Fibroblast of skin of right biceps (primary cell): ENCODE measurements at places on chromosomes 2 and 18.

- DNase-seq = no peak
These were observed 49.1 kb downstream of the FASTKD2 start for GRCh38 chr2:206814498-206814897.

DNA sequence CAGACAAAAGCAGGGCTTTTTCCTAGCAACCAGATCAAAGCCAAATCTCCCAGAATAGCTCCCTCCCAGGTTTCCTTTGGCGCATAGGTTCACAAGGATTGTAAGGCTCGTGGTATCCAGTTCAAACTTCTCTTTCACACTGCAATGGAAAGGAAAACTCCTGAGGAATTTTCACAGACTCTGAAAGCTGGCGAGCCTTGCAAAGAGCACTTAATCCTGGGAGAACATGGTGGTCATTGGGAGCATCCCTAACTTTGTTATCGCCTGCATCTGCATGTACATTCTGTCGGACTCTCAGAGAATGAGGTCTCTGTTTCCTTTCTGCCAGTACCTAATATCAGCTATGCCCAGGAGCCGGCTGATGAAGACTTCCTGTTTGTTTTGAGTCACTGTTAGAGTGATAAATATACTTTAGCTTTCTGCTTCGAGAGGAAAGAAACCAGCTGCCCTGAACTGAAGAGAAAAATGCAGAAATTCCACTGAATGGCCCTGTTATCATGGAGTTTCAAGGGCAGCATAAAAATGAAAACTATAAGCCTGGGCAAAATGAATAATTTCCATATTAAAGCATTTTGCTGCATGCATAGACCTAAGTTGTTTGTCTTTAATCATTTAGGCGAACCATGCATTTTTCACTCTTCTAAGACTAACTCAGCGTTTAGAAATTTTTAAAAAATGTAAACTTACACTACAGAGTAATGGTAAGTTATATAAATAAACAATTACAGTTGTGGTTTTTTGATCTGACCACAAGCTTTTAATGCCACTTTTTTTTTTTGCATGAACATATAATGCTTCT lies 76.4 kb upstream of the ZEB2 start:
- DNase-seq = peak; percentile 42

- DNase-seq = no peak
These were observed 127.0 kb downstream of the FAM168B start for GRCh38 chr2:130966149-130966774.

GRCh38 chr2:196286821-196287220 lies 115.4 kb upstream of the STK17B start:
- no peak for DNase-seq

DNA sequence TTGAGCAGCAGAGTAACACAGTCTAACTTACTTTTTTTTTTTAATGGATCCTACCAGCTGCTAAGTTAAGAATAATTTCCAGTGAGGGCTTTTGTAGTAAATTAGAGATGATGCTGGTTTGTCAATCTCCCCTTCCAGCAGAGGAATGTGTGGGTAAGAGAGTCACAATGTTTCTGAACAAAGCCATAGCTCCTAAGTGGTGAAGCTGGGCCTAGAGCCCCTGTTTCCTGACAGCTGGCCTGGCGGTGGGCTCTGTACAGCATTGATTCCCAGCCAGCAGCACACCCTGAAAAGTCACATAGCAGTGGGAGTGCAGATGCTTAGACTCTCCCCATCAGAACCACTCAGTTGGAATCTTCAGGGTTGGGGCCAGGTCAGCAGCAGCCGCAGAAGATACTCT lies 24.4 kb downstream of the CAPG start:
- DNase-seq = no peak
